CD8-positive, alpha-beta T cell (primary cell): ENCODE measurements at places on chromosomes 11 and 22. TPM values are rescaled to one million over a fixed set of nuclear protein-coding genes. Genes with fewer than 3 reads are reported as not detected.

Gene POU2AF2
- total RNA-seq = not detected

Gene TRIM49C
- total RNA-seq = not detected

Gene SLC22A25
- not detected for total RNA-seq

Gene CLTCL1
- total RNA-seq = 0.69 TPM

Gene DGCR6
- 18.6 TPM for total RNA-seq

Gene CNGA4
- total RNA-seq = not detected

Gene PKP3
- total RNA-seq = not detected

Gene OR10V1
- not detected for total RNA-seq

Gene PHLDB1
- 4.3 TPM for total RNA-seq
